Central memory CD4-positive, alpha-beta T cell (primary cell): ENCODE measurements at places on chromosomes 12 and 14.

DNA sequence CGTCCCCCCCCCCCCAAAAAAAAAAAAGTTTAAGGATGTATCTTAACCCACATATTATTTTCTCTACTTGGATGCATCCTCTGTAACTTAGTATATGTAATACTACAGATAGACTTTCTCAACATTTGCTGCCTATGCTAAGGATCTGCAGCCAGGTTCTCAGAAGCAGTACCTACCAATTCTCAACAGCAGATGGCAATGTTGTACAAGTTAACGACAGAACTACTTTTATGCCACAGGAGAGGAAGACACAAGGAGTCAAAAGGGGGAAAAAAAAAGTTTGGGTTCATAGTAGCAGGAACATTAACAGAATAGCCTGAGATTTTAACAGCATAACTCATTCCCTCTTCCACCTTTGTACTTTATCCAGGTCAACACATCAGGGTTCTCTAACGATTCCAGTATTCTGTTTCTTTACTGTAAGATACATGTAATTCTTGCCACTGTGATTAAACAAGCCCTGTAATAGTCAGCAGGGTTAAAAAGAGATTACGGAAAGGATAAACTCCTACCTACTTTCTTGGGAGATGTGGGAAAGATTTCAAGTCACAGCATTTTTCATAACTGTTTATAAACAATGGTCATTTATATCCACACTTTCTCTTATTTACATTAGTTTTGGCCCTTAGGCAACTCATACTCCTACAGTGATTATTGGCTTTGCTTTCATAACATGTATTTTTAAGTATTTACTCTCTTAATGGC is 5.7 kb upstream of the NEK9 start:
- peak; percentile 71 for DNase-seq

DNA sequence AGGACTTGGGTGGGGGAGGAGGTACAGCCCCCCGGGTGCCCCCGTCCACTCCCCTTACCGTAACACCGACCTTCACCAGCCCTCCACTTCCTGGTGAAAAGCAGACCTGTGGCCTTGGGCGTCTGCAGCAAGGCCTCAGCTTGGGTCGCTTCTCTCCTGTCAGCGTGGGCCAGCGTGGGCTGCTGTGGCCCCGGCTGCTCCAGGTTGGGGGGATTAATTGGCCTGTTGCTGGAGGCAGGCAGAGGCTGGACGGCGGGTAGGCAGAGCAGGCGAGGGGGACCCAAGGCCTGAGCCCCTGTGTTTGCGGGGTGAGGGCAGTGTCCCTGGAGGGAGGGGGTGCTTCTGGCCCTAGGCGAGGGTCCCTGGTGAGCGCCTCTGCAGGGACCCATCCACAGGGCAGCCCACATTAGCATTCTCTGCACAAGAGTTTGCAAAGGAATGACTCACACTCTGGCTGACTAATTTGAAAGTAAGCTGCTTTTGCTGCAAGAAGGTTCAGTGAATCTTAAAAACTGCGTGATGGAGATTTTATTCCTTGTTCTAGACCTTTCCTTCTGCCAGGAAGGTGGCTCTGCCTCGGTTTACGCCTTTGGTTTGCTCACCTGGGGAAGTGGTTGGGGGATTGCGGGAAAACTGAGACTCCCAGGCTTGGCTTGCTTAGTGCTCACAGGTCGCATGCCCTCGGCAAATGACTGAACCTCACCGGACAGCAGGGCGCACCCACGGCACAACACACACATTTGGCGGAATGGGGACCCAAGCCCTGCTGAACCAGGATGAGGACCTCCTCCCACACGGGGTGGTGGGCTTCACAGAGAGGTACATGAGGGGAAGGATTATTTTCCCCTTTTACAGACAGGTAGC is 37.9 kb upstream of the DLK1 start:
- DNase-seq: no peak

GRCh38 chr12:108430245-108430644 is 84.8 kb upstream of the FICD start:
- DNase-seq: no peak

DNA sequence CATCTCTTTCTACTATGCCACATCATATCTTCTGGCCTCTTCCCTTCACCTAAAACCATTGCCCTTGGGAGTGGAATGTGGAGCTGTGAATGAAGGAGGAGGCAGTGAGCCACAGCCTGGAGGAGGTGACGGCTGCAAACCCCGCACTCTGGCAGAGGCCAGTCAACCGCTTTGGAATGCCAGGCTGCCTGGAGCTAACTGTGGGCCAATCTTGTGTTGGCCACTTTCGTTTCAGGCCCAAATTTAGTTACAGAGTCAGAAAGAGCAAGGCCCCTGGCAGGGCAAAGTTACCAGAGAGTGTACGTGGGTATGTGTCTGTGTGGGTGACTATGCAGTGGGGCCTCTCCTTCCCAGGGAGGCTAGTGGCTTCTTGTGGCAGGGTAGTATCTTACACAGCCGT is 40.1 kb downstream of the CACNA1C start:
- no peak for DNase-seq

GRCh38 chr12:116707751-116708150 is 30.1 kb downstream of the SPRING1 start:
- DNase-seq: no peak

- DNase-seq: no peak
Measured at GRCh38 chr12:123807670-123808069, 45.6 kb downstream of the DNAH10 start.

DNA sequence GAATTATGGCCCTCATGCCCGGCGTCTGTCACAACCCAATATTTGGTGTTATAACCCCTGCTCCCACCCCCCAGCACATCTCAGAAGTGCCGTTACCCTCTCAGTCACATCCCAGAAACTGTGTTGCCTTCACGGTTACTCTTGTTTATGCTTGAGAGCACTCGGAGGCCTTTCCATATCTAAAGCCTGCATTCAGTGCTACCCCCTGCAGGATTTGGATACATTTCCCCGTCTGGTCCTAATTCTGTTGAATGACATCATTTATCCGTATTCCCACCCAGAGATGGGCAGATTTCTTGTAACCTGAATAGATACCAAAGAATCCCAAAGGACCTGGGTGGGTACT is 19.1 kb upstream of the FOS start:
- no peak for DNase-seq

GRCh38 chr14:74501135-74501614 is 7.6 kb downstream of the ISCA2 start:
- DNase-seq: no peak

- DNase-seq: no peak
Measured at GRCh38 chr12:58764100-58764953, 156.0 kb downstream of the LRIG3 start.

GRCh38 chr14:34228650-34228976 is 233.4 kb downstream of the SPTSSA start:
- DNase-seq: no peak

GRCh38 chr12:4918950-4919660 is 9.4 kb downstream of the KCNA1 start:
- no peak for DNase-seq
